ENCODE measurements at places on chromosomes 12 and 14.

GRCh38 chr12:100612606-100613005 lies 39.1 kb downstream of the GAS2L3 start:
- no peak for DNase-seq

DNA sequence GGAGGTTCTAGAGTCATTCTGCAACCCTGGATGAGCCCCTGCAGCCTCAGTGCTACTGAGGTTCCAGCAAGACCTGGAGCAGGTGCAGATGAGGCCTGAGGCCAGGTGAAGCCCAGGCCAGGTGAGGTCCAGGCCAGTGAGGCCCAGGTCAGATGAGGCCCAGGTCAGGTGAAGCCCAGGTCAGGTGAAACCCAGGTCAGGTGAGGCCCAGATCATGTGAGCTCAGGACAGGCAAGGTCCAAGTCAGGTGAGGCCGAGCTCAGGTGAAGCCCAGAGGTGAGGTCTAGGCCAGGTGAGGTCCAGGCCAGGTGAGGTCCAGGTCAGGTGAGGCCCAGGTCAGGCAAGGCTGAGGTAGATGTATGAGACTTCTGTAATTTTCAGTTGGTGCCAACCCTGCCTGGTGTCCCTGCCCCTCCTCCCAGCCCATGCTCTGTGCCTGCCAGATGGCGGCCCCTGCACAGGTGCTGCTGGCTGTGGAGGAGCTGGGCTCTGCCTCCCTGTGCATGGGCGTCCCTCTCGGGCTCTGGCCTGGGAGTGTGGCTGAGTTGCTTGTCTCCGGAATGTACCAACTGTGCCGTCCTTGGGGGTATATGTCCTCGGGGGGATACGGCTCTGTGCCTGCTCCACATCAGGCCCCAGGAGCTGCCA lies 388.5 kb downstream of the TMEM121 start:
- no peak for DNase-seq

DNA sequence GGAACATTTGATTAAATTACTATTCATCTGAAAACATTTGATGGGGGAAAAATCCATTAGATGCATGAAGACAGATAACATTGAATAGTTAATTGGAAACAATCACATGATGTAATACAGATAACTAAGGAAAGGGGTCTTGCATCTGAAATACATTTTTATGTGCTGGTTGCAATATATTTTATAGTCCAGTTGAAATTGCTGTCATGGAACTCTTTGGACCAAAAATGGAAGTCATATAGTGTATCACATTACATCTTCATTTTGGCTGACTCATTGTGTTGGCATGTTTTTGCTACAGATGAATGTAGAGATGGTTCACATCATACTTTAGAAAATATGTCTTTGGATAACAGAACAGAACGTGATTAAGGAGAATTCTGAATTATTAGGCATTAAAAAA lies 43.0 kb upstream of the GNPNAT1 start:
- DNase-seq: no peak

DNA sequence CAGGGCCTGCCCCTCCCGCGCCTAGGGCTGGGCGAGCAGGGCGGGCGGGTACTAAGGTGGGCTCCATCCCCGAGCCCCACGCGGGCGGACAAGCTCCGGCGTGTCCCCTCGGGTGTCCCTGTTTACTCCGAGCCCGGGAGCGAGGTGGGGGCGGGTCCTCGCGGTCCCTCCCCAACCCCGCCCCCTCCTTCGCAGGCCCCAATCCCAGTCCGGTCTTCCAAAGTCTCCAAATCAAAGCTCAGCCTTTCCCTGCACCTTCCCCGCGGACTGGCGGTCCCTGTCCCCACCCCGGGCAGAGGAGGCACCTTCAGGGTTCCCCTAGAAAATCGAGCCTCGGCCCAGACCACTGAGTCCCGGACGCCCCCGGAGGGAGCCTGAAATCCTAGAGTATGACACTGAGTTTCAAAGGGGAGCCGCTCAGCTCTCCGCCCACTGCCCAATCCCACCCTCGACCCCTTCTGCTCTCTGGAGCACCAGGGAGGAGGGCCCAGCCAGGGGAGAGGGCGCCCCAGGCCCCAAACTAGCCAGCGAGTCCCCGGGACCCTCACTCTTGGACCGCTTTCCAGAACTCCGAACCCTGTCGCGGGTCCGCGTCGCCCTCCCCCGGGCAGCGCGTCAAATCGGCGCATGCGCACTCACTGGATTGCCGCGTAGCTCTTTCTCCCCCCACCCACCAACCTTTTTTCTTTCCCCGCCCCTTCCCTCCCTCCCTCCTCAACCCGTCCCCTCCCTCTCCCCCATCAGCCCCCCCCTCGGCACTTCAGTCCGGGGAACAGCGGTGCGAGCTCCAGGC lies at the start of gene LRP1:
Gene LRP1 (plus strand): TSS at position 758 of the 793 bp plus-strand sequence. CDS start 482 bp downstream, outside the sequence.
- peak; percentile 61 for DNase-seq

DNA sequence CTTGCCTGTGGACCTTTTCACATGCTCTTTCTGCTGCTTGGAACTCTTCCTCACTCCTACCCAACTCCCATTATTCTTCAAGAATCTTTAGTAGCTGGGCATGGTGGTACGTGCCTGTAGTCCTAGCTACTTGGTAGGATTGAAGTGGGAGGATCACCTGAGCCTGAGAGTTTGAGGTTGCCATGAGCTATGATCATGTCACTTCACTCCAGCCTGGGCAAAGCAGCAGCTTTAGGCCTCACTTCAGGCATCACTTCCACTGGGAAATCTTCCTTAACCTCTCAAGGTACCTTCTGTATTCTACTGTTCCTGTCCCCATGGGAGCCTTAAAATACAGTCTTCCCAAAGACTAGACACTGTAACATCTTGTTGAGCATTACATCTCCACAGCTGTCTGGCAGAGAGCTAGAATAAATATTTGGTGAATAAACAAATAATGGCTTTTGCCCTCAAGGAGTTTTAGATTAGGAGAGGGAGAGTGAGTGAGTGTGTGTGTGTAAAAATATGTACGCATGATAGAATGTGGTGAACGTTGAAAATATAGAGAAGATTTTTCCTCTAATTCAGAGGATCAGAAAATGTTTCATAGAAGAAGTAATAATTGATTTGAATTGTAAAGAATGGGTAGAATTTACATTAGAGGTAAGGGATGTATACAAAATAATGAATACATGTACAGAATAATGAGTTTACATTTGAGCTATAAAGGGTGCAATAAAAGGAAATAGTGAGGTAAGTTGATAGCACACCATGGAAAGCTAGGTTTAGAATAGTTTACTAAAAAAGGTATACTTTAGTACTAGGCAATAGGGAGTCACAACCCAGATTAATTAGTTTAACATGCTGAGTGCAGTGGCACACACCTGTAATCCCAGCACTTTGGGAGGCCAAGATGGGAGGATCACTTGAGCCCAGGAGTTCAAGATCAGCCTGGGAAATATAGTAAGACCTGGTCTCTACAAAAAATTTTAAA lies 29.2 kb upstream of the BMAL2 start:
- DNase-seq: no peak

GRCh38 chr12:56521590-56522371 lies at the start of gene RBMS2:
RBMS2 (plus strand) TSS chr12:56521820; CDS start chr12:56522024, 204 bp downstream.
- peak; percentile 63 for DNase-seq

DNA sequence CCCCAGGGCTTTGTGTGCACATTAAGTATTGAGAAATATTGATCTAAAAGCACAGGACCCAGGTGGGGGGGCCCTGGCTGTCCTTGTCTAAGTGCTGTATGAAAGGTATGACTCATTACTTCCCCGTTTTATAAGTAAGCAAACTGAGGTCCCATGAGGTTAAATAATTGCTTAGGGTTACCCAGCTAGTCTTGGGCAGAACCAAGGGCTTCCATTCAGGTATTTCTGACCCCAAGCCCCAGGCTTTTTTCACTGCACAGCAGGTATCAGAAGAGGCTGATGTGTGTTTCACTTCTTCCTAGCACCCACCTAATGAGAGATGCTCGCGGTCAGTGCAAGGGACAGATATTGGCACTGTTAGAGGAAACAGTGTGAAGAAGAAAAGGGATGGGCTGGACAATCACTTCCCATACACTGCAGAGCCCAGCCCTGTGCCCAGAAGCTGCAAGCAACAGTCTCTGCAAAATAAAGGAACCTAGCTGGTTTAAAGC lies 4.7 kb upstream of the TC2N start:
- DNase-seq: no peak

DNA sequence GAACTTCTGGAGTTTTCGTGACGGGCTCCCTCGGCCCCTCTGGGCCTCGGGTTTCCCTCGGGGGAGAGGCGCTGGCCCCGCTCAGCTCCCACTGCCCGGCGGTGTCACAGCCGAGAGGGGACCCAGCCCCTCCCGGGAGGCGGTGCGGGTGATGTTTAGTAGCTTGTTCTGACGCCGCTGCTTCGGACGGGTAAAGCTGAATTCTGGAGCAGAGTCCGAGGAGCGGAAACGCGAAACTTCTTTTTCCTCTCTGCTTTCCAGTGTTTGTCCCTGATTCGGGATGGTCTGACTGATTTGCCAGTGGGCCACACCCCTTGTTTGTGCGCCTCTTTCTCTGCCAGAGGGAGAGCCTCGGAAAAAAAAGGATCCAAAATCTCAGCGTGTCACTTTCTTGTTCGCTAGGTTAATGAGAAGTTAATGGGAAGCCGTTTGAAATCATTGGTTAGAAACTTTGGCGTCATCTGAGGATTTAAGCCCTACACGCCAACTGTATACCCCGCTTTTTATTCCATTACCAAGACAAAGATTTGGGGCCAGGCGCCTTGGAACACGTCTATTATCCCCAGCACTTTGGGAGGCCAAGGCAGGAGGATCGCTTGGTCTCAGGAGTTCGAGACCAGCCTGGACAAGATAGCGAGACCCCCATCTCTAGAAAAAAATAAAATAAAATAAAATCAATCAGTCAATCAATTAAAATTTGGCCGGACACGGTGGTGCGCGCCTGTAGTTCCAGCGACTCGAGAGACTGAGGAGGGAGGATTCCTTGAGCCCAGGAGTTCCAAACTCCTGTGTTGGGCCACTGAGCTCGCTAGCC lies 756 bp downstream of the TULP3 start:
- peak; percentile 55 for DNase-seq

- DNase-seq: no peak
Measured at GRCh38 chr12:31057671-31058070, 16.0 kb upstream of the DDX11 start.

- no peak for DNase-seq
Measured at GRCh38 chr14:63986789-63987533, 134.2 kb downstream of the SYNE2 start.

DNA sequence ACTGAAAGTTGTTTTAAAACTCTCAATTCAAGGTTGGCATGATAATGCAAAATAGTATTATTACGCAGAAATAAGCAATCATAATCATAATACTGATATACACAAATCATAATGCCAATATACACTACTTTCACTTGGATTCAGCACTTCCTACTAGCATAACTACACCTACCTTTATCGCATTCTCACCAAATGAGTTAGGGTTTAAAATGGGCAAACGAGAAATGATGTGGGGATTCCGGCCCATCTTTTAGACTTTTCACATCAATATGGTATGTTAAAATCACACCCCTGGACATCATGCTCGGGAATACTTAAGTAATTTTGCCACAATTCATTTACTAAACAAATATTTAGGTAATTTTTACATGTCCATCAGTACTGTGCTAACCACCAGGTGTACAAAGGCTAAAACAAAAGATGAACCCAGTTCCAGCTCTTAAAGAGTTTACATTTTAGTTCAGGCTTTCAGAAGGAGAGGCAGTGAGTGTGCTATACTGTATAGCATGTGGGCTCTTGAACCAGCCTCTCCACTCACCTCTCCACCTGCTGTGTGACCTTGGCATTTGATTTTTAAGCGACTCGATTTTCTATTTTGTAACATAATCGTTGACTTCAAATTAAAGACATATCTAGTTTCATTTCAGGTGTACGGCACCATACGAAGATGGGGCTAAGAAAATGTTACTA lies 1.1 kb upstream of the USP15 start:
- DNase-seq: no peak

DNA sequence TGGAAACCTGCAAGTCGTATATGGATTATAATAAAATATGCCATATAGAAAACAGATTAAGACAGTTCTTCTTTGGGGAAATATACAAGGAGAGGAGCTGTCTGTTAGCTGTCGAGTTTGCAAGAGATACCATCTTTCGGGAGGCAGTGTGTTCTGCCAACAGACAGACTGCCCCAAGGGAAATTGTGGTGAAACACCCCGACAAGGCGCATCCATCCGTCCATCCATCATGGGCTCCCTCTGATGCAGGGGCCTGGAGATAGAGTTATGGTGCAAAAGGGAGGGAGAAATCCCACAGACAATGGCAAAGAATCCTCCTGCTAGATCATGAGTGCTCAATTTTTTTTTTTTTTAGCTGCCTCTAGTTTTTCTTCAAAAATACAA lies 156.3 kb downstream of the DPF3 start:
- no peak for DNase-seq

DNA sequence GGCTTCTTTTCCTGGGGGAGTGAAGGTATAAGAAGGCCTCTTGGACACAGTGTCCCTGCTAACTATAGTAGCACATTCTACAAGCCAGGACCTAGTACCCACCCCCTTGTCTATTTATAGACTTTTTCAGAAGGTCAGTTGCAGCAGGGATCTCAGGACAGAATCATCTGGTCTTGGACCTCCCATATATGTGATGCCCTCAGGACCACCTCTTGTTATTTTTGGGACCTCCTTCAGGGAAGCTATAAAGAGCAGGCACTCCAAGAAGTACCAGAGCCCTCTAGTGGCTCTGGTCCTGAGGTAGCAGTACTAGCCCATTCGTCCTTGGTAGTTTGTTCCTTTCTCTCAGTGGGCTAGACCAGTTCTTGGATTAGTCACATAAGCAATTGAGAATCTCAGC lies 4.3 kb downstream of the COQ10A start:
- no peak for DNase-seq

GRCh38 chr12:89250213-89250612 lies 102.1 kb downstream of the DUSP6 start:
- no peak for DNase-seq

GRCh38 chr12:57817261-57817989 lies 1.1 kb downstream of the AVIL start:
- no peak for DNase-seq

DNA sequence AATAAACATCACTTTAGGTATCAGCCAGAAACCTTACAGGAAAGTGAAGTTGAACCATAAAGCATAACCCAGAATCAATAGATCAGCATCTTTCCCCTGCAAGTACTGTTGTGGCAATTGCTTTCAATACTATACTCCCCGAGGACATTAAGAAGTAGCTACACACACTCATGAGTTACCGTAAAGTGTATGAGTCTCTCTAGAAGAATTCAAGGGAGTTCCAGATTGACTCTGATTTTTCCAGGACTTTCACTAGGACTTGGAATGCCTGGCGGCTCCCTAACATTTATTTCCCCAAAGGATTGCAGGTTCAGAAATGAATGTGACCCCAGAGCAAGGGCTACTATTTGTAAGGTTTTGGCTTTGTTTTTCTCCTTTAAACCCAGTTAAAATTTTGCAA lies 465.4 kb upstream of the MDGA2 start:
- no peak for DNase-seq
